ENCODE measurements at places on chromosomes 6 and 20. TPM values are rescaled to one million over a fixed set of nuclear protein-coding genes. Genes with fewer than 3 reads are reported as not detected.

Gene NRSN1
- not detected for total RNA-seq

DNA sequence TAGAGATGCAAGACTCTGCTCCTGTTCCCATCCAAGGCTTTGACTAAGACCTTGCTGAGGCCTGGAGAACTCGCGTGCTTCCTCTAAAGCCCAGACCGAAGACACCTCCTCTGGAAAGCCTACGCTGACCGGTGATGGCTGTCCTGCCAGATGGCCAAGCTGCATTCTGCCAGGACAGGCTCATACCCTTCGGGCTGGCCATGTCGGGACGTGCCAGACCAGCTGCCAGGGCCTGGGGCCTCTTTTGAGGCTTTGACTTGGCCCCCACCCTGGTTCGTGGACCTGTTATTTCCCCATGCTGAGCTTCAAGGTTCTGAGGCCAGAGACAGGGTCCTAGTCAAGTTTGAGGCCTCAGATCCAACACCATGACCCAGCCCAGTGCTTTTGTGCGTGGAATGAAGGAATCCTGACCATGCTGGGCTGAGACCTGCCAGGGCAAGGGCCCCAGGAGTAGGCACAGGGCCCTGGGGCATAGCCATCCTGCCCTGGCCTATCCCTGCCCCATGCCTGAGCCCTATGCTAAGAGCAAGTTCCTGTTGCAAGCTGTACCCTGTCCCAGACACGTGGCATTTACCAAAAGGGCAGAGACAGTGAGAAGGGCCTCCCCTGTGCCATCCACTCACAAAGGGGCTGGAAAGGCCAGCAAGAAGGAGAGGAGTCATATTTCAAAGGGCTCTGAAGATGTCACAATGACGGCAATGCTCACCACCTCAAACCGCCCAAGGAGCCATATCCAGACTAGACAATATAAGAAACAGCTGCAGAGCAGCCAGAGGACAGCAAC is 42.8 kb downstream of the MRPL14 start:
- no peak for DNase-seq

Gene SMLR1
- total RNA-seq: 0.08 TPM

DNA sequence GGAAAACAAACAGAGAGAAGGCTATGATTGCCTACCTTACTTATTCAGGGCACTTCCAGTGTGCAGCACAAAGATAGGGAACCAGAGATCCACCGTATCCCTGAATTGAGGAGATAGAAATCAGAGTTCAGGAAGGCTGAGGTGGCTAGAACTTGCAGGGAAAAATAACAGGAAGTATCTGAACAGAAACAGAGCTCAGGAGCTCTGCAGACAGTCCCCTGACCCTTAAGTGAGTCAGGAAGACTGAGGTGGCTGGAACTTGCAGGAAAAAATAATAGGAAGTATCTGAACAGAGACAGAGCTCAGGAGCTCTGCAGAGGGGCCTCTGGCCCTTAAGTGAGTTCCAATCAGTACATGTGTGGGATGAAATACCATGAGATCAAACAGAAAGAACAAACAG is 65.4 kb downstream of the RPRD1B start:
- no peak for DNase-seq

Gene ACTL10
- total RNA-seq: 3.7 TPM

GRCh38 chr20:18164356-18164755 is 26.7 kb downstream of the KAT14 start:
- DNase-seq: no peak

Gene NOX3
- total RNA-seq: not detected

GRCh38 chr6:114194362-114195026 is 148.3 kb downstream of the HS3ST5 start:
- no peak for DNase-seq

DNA sequence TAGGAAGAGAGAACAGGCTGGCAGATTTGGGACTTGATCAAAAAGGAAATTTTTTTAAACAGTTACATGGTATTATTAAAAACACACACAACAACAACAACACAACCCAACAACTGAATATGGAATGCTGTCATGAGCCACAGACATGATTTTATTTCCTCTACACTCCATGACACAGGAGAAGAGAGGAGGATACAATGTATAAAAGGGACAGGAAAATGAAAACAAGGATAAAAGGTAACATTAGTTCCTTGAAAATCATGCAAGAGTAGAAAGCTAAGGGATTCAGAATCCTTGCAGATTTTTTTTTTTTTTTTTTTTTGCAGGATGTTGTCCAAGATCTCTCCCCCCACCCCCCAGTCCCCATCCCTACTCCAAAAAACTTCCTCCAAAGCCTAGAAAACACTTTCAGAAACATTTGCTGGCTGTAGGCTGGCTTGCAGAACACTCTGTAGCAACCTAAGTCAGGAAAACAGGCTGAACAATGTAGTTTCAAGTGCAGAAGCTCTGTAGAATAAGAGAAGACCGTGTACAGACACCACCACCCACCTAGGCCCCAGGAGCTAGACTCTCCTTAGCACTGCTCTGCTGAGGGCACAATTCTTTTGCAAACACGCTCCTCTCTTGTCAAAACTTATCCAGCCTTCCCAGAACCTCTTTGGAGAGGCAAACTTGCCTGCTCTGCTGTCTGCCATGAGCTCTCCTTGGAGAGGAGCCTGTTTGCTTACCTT is 845 bp downstream of the ZMYND8 start:
- DNase-seq: no peak

Data from GM12878 (cell line).